ENCODE measurements at places on chromosomes 11 and 22. TPM values are rescaled to one million over a fixed set of nuclear protein-coding genes. Genes with fewer than 3 reads are reported as not detected.

DNA sequence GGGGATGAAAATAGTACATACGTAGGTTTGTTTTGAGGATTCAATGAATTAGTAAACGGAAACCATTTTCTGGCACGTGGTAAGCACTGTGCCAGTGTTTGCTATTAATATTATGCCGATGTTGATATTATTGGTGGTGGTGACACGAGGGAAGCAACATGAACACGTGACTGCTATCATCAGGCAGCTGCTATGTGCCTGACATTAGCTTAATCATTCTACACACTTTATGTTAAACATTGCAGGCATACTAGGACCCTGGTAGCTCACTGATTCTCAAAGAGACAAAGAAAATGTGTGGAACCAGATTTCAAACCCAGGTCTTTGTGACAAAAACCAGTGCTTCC is 656 bp downstream of the SRRD start:
- DNase-seq = no peak
- H3K4me1 ChIP-seq = peaks cover 49% of the 10 kb centered on the region
- no peak overlapping the region for H3K27ac ChIP-seq
- H3K36me3 ChIP-seq = peaks cover 5% of the 10 kb centered on the region

GRCh38 chr22:48659404-48659996 is 1168.2 kb downstream of the BRD1 start:
- H3K4me1 ChIP-seq = no peaks in the 10 kb centered on the region
- DNase-seq = peak; percentile 31
- no peaks in the 10 kb centered on the region for H3K27me3 ChIP-seq
- H3K27ac ChIP-seq = no peak overlapping the region
- H3K36me3 ChIP-seq = no peaks in the 10 kb centered on the region

- peaks cover 7% of the 10 kb centered on the region for H3K4me1 ChIP-seq
- no peaks in the 10 kb centered on the region for H3K27me3 ChIP-seq
- peak overlapping the region; percentile 52 for H3K27ac ChIP-seq
- DNase-seq = no peak
- no peak overlapping the region for H3K4me3 ChIP-seq
Measured at GRCh38 chr22:38246046-38246658, 26.7 kb downstream of the TMEM184B start.

Gene ARHGAP20
- 0.14 TPM for polyA plus RNA-seq

DNA sequence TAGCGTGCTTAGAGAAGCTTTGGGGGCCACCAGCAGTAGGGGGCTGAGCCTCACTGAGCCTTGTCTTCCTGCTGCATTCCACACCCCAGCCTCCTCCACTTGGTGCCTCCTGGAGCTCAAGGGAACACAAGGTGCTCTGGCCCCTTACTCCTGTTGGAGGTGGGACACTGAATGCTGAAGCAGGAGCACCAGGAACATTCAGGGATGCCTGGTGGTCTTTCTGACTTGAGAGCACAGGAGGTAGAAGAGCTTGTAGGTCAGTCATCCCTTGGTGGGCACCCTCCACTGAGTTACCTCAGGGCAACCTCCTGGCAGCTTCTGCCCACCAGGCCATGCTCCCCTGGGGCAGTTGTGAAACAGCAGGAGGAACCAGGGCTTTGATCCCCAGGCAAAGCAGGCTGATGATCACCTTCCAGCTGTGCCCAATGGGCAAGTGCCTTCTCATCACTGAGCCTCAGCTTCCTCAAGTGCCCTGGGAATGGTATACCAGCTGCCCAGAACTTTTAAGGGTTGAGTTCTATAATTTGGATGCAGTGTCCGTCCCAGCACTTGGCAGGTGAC is 50.1 kb downstream of the CABIN1 start:
- no peak overlapping the region for H3K4me3 ChIP-seq
- DNase-seq = no peak
- H3K4me1 ChIP-seq = peaks cover 15% of the 10 kb centered on the region
- H3K27ac ChIP-seq = peak overlapping the region; percentile 41
- H3K27me3 ChIP-seq = no peaks in the 10 kb centered on the region
- peaks cover 14% of the 10 kb centered on the region for H3K36me3 ChIP-seq

GRCh38 chr11:88555829-88556202 is 218.3 kb upstream of the CTSC start:
- H3K27ac ChIP-seq = no peak overlapping the region
- H3K4me3 ChIP-seq = no peak overlapping the region
- H3K27me3 ChIP-seq = peaks cover 4% of the 10 kb centered on the region
- H3K4me1 ChIP-seq = no peaks in the 10 kb centered on the region

All from heart right ventricle (tissue), 16 donors.